ENCODE measurements at places on chromosomes 1 and 21.

- no peak for DNase-seq
These were observed 106.9 kb downstream of the BACH1 start for GRCh38 chr21:29405503-29406122.

- no peak for DNase-seq
These were observed 494 bp upstream of the PIP5K1A start for GRCh38 chr1:151197863-151198253.

GRCh38 chr21:38272215-38272614 is 15.4 kb downstream of the KCNJ15 start:
- DNase-seq, result no peak

DNA sequence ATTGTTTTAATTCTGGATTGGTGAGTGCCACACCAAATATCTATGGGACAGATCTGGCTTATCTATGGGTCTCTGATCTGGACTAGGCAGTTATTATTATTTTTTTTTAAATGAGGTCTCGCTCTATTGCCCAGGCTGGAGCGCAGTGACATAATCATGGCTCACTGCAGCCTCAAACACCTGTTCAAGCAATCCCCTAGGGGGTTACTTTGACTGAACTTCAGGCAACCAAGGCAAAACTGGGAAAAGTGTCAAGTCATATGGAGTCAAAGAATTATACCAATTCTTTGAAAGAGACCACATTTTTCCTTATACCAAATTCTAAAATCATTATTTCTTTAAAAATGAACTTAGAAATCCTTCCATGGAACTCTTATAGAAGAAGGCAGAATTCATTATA is 129.1 kb upstream of the HOOK1 start:
- no peak for DNase-seq

DNA sequence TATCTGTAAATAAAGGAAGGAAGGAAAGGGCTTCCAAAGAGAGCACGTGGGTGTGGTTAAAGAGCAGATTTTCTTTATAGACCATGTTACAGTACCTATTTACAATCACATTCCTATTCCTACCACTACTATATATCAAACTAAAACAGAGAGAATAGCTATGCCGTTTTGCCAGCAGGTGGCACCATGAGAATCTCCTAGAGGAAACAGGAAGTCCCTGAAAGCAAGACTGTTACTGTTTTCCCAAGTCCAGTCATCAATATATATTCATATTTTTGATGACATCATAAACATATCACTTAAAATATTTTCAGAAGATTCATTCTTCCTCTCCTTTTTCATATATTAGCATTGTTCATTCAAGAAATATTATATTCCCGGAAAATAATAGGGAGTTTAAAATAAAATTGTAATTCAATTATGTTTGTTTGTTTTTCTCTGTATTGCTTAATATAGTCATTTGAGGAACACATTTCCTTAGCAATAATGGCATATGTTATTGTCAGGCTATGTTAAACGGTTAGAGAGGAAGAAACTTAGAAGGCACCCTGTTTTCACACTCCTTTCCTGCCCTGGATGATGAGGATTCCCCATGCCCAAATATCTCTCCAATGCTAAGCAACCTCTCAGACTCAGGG is 6.6 kb downstream of the CCDC190 start:
- DNase-seq, result peak; percentile 77

DNA sequence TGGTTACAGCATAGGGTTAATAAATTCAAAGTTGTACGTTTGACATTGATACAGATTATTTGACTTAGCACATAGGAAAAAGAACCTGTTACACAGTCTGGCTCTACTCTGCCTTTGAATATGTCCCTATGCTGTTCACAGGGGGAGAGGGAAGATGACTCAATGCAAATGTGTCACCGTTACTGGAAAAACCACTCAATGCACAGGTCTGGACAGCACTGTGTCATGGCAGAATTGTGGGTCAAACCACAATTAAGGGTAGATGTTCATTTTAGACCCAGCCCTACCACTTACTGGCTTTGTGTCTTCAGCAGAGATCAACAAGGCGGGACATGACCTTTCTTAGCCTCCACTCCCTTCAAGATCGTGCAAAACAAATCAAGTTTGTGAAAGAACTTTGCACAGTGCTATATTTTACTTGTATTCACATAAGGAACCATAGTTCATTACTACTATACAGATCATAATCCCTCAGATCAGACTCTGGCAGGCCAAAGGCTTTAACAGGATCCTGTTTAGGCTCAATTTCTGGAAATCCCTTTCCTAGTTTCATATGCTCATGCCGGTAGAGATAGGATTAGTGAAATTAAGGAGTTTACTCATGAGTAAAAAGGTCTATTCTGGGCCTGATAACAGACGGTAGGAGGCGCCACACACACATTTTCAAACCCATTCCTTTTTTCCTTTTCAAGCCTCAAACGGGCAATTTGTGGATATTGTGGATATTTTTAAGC is 22.1 kb downstream of the EIF2D start:
- no peak for DNase-seq

DNA sequence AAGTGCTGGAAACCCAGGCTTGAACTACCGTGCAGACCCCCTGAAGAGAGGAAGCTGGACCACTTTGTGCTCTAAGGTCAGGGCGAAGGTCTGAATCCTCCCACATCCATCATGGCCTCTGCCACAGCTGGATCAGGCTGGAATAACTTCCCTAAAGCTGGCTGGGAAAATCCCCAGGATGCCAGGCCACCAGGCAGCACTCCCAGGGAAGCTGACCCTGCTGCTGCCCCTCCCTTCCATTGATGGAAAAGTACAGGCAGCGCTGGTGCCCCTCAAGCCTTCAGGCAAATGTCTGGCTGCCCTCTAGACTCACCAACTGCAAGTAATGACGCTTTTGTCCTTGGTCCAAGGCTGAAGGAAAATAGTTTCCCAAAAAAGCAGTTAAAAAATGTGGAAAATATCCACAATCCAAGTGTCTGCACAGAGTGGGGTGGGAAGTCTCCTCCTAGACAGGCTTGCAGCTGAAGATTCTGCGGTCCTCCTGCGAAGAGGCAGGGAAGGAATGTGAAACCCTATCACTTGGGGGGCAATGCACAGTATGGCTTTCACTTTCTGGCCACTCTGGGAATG is 39.9 kb upstream of the TSPAN2 start:
- DNase-seq, result no peak

GRCh38 chr1:234484218-234484617 is 5.2 kb upstream of the TARBP1 start:
- no peak for DNase-seq

GRCh38 chr1:227343727-227344551 is 25.6 kb upstream of the CDC42BPA start:
- no peak for DNase-seq

GRCh38 chr1:79193211-79194079 is 186.9 kb upstream of the ADGRL4 start:
- no peak for DNase-seq

GRCh38 chr1:51444534-51445192 is 74.4 kb downstream of the EPS15 start:
- no peak for DNase-seq

DNA sequence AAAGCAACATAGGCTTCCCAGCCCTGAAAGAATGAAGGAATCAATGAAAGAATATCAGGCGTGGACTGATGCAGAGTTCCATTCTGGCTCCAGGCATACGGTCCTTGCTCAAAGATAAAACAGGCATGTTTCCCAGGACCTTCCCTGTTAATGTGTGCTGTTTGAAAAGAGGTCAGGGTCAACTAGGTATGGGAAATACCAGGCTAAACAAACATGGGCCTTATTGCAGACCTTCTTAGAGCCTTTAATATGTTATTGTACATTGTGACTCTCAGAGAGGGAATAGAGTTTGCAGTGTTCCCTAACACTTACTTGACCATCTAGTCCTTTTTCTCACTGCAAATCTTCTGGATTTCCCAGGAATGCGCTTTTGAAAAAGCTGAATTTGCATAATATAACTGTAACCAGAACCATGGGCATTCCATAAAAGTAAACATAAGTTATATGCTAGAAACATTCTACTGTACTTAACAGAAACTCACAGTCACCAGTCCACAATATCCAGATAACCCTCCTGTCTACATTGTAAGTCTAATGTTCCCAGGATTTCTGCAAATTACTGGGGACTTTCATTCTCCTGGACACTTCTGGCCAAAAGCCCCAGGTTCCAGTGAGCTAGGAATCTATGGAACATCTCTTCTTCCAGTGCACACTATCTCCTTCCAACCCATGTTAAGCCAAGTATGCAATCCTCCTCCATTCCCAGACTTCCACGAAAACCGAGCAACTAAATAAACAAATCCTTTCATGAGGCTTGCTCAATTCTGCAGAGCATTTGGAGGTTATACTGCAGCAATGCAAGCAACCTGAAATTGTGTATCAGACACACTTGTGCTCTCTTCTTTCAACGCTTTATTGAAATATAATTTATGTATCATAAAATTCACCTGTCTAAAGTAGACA is 486.6 kb downstream of the SETD4 start:
- no peak for DNase-seq

DNA sequence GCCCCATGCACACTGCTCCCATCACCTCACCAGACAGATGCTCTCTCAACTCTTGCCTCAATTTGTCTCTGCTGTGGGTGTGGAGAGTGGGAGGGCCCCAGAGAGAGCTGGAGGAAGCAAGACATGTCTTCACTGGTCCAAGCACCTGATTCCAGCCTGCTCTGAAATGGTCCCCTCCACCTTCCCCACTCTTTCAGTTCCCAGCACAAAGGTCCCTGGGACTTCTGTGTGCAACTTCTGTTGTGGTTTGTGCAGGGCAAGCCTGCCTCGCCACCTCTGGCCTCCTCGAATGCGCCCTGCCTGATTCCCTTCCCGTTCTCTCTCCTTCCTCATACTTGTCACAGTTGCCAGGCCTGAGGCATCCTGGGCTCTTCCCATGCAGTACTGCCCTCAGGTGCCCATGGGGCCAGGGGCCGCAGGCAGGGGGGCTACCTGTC is 119.3 kb downstream of the SYT2 start:
- DNase-seq, result no peak

GRCh38 chr1:156641761-156642264 is at the start of gene BCAN:
Gene BCAN, plus strand, starts transcription at chr1:156642117. Its CDS starts 3,938 bp downstream, at chr1:156646055.
- peak; percentile 88 for DNase-seq

DNA sequence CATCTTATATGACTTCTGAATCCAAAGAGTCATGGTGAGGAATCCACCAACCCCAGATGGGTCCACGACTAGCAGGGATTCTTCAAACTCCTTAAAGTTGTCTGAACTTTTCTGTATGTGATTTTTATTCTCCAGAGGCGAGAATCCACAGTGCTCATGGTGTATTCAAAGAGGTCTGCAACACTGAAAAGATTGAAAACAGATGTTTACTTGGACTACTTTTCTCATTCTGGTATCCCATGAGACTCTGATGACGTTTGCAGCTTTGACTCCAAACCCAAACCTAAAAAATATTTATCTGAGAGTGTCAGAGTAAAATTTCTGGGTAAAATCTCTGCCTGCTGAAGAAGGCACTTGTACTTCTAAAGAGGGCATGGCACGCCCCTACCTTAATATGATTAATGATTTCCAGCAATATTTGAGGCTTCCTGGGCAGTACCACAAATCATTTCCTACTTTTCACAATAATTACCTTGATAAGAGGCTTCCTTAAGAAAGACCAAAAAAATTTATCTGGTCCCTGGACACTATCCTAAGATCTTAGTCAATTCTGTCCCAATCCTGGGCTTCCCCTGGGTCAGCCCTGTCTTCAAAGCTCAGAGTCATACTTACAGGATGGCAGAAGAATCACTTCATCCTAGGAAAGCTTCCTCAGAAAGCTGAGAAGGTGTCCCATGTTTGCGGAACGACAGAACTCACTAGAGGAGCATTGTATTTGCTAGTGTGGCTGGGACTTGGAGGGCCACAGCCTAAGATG is 76.5 kb upstream of the MAP10 start:
- no peak for DNase-seq

DNA sequence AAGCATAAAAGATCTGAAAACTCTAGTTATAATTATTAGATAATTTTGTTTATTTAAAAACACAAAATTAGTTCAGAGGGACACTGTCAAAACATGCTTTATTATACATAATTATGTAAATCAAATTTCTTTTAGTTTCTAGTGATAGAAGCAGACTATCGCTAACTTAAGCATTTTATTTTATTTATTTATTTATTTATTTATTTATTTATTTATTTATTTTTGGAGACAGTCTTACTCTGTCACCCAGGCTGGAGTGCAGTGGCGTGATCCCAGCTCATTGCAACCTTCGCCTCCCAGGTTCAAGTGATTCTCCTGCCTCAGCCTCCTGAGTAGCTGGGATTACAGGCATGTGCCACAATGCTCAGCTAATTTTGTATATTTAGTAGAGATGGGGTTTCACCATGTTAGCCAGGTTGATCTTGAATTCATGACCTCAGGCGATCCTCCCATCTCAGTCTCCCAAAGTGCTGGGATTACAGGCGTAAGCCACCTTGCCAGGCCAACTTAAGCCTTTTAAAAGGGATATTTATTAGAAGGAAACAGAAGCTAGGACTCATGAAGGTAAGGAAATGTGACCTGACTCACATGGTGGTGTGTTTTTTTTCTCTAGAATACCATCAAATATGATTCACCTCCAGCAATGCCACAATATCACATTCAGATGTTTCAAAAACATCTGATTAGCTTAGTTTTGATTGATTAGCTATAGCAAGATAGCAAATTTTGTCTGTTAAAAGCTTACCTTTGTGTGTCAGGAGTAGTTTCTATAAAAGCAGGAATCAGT is 1357.4 kb upstream of the ADGRL4 start:
- no peak for DNase-seq
